ENCODE measurements at places on chromosomes 5 and 9. TPM values are rescaled to one million over a fixed set of nuclear protein-coding genes. Genes with fewer than 3 reads are reported as not detected.

DNA sequence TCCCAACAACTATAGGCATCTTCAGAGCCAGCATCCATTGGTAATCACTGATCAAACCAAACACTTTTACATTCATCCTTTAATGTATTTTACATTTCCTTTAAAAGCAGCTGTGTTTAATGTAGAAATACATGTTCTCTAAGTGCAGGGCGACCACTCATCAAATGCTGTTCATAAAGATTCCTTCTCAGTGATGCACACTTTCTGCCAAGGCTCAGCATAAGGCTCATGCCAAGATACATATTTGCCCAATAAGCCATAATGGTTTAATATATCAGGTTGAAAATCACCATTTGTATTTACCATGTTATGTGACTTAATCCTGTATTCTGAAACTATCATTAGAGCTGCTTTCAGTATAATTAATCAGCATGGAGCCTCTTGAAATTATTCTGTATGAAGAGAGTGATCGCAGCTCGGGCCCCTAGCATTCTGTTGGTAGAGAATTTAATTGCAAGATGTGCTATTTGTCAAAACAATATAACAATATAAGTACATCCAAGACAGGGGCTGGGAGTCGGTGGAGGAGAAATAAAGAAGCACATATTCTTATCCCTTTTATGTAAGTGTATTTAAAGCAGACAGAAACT lies 267.5 kb downstream of the EBF1 start:
- DNase-seq: no peak

The SLIT3 gene
- total RNA-seq: 67.1 TPM

- no peak for DNase-seq
Observed at GRCh38 chr9:4116723-4117460, 183.0 kb downstream of the GLIS3 start.

- DNase-seq: peak; percentile 77
Observed at GRCh38 chr9:31071606-31072286, 1312.7 kb upstream of the ACO1 start.

DNA sequence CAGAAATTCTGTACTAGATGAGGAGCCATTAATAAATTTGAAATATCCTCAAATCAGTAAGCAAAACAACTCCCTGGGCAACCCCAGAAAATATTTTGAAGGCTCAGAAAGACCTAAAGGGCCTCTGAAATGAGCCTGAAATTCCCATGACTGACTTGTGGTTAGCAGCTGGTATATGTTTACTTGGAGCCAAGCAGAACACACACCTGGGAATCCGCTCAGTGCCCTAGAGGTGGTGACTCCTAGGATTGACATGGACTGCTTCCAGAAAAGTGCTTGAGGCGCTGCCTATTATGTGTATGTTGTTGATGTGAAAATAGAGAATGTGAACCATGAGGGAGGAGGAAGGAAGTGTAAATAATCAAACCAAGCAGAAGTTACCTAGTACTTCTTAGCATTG lies 14.7 kb downstream of the RFK start:
- DNase-seq: no peak

The PRUNE2 gene
- 357 TPM for total RNA-seq

The MSMP gene
- total RNA-seq: 1.7 TPM
